Effector CD8-positive, alpha-beta T cell (primary cell): ENCODE measurements at places on chromosomes 3 and 15.

DNA sequence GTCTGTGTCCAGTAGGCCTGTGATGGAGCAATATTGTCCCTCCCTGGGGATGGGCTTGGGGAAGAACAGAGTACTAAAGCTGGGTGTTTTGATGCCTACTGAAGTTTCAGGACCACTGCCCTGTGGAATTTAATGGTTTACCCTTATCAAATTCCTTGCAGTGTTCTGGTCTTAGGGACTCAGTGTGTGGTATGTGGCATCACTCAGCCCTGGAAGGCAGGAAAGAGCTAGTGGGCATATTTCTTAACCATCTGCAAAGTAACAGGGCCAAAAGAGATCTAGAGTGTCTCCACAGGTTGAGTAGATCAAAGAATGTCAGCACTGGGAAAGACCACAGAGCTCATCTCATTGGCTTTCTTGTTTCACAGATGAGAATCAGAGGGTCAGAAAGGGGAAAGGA lies 11.8 kb upstream of the SCN10A start:
- no peak for DNase-seq

DNA sequence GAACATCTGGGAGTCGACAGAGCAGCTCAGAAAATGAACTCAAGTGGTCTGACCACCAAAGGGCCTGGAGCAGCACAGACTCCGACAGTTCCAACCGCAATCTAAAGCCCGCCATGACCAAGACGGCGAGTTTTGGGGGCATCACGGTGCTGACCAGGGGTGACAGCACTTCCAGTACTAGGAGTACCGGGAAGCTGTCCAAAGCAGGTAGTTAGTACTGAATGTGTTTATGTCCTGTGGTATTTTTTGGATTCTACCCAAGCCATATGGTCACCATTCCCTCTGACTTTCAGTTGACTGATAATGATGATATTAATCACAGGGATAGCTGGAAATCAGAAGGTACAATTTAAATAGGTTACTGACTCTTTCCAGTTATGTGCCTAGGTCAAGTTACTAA lies 82.3 kb downstream of the ARPP21 start:
- no peak for DNase-seq

GRCh38 chr3:134009345-134010000 lies 20.3 kb downstream of the SLCO2A1 start:
- no peak for DNase-seq

DNA sequence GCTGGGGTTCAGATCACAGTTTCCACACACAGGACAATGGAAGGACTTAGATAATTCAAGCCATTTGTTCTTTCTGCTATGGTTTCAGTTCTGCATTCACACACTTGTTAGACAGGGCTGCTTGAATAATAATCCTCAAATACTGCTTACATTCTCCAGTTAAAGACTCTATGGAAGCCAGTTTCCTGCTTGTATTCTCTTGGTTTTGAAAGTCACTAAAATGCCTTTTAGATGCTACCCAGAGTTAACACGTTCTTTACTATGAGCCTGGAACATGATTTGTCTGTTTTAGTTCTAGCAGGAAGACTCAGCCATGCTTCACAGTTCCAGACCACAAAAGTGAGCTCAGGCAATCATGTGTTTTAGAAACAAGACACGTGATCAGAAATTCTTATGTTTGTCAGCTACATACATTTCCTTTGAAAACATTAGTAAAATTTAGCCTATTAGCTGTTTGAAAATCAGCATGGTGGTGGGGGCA lies 152.4 kb downstream of the LEKR1 start:
- DNase-seq = no peak

DNA sequence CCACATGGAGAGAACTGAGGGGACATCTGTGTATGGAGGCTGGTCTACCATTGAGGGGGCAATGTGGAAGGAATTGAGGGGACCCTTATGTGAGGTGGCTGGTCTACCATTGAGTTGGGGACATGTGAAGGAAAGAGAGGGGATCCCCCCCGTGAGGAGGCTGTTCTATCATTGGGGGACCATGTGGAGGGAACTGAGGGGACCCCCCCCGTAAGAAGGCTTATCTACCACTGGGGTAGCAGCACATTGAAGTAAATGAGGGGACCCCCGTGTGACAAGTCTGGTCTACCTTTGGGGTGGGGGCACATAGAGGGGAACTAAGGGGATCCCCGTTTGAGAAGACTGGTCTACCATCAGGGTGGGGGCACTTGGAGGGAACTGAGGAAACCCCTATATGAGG lies 158.0 kb downstream of the FBLN2 start:
- DNase-seq = no peak

DNA sequence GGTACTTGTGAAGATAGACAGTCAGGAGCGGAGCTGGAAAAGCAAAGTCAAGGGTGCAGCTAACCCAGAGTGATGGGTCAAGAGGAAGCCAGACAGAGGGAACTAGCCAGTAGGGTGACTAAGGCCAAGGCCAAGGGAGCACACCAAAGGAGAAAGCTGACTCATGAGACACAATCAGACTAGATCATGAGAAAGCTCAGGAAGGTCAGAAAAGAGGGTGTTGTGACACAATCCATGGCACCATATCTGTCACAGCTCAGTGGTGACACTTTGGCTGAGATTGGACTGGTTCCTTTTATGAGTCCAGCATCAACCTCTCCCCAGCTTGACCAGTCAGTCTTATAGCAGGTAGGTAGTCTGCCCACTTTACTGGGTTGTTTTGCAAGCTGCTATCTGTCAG lies 22.2 kb downstream of the P2RY1 start:
- no peak for DNase-seq

DNA sequence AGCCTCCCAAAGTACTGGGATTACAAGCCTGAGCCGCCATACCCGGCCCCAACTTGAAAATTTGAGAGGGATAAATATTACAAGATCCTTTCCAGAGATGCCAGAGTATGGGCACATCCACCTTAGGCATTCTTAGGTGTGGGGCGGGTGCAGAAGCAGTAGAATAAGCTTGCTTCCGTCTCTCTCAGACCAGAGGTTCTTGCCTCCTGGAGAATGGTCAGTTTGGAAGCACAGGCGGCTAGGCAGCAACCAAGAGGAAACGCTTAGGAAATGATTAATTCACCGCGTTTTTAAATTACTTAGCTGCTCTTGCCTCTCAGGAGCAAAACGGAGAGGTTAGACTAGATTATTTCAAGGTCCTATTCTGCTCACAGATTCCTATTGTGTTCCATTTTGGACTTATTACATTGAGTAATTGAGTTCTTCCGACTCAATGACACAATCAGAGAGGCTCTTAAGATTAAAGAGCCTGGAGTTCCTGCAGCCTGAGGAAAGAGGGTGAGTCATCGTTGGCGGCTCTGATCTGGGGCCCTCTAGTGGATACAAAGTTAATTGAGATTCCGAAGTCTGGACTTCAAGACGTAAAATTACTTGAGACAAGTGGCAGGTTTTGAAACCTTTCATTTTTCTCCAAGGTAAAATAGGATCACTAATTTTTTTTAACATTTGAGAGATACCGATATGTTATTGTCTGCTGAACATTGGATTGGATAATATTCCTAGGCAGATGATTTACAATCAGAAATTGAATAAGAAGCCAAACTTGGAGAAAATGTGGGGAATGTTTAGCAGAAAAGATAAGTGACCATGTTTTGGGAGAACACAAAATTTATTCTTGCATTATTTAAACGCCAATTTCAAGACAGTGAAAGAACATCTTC lies 5.8 kb upstream of the TOPAZ1 start:
- DNase-seq = peak; percentile 30

DNA sequence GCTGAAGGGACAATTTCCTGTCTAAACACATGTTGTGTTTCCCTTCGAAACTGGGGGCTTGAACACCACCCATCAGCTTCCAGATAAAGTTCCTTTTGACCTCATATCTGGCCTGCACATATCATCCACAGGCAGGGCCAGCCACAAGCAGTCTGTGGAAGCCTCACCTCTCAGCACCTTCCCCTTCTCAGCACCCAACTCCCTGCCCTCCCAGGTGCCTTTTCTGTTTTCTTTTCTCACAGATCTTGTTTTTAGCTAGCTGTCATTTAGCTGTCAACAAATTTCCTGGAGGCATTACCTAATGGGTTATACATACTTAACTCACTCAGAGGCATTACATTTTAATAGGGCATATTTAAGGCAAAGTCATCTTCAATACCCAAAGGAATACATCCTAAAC lies 93.9 kb downstream of the SEMA6D start:
- no peak for DNase-seq

GRCh38 chr3:140717921-140718320 lies 40.1 kb downstream of the TRIM42 start:
- DNase-seq = no peak

DNA sequence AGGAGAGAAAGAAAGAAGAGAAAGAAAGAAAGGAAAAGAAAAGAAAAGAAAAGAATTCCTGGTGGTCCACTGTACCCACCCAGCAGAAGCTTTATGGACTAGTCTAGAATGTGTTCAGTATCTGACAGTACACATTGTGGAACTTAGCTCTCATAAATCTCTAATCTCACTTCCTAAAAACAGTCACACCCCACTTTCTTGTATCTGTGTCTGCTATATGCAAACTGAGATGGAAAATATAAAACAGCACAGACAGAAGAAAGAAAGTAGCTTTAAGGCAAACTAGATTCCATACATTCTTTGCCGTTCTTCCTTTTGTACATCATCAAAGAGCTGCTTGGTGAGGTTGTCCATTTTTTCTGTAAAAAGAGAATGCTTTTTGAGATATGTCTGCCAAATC lies 41.1 kb upstream of the GNB5 start:
- DNase-seq = no peak

- no peak for DNase-seq
These were observed 102.7 kb upstream of the CHD2 start for GRCh38 chr15:92797168-92798052.
